ENCODE measurements at places on chromosomes 2 and 18.
A peak's percentile ranks its signal among the peaks of the same experiment; 100 is the strongest.

DNA sequence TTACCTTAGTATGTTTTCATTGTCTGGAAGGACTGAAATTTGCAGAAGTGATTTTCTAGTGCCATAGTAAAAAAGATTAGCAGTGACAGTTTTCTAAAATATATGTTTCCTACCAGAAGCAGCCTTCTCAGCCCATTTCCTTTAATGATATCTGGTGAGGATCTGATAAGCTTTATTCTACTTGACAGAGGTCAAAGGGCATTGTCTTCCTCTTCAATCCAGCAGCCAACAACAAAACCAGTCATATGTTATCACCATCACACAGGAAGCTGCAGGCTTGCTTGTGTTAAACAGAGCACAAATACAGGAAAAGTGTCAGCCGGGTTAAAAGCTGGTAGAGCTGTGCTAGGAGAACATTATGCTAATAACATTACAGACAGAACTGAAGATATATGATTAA lies 35.6 kb upstream of the ZSWIM2 start:
- no peak for DNase-seq

DNA sequence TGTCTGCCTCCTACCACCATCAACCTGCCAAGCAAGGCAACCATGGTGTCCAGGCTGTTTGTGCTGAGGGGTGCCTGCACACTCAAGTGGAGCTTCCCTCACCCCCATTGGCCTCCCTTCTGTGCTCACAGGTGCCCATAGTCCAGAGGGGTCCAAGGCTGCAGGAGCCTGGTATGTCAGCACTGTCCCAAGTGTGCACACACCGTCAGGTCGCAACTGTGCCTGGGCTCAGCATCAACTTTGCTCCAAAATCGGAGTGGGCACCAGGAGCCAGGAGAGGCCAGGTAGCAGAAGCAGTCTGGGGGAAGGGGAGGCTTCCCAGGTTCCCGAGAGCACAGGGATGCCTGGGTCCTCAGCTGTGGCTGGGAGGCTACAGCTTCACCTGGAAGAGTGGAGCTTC lies 1528.2 kb upstream of the SLC39A10 start:
- DNase-seq, result no peak

GRCh38 chr2:29705616-29706015 lies 215.8 kb downstream of the ALK start:
- DNase-seq, result no peak

- DNase-seq, result peak; percentile 25
Measured at GRCh38 chr2:125471963-125472362, 1184.0 kb upstream of the GYPC start.

- no peak for DNase-seq
Measured at GRCh38 chr2:188622601-188623260, 331.1 kb downstream of the GULP1 start.

DNA sequence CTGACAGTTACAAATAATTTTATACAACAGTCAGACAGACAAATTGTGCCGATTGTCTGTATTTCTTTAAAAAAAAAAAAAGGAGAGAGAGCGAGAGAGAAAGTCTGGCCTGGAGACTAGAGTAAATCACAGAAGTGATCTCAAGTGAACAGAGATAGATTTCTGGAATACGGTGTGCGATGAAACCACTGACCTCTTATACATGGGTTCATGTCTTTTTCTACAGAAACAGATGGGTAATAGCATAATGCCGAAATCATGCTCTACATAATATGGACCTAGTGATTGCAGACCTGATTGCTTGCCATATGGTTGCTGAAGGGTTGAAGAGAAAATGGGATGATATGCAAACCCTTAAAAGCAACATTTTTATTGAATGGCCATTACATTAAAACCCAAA lies 403.3 kb upstream of the FANCL start:
- no peak for DNase-seq

- no peak for DNase-seq
Measured at GRCh38 chr2:15758848-15759247, 167.2 kb downstream of the DDX1 start.

- DNase-seq, result no peak
Measured at GRCh38 chr18:59420244-59420643, 61.2 kb upstream of the LMAN1 start.

Measured in HT-29 (cell line).